Spleen (tissue), 13 donors: ENCODE measurements at places on chromosomes 13 and 19. TPM values are rescaled to one million over a fixed set of nuclear protein-coding genes. Genes with fewer than 3 reads are reported as not detected.

Gene C1QTNF9
- not detected for total RNA-seq

DNA sequence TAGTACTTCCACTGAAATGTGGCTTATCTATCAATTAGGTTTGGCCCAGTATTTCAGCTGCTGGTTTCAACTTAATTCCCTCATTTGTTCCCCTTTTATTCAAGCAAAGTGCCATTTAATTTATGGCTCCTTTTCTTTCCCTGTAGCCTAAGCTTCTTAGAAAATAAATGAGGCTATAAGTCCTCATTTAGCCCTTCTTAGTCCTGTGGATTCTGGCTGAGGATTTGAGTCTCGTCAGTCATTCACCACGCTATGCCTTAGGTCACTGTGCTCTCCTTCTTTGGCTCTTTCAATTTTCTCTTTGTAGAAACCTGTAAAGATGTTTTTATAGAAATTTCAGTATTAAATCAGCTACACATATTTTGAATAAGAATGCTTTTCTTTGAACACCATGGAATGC lies 579.1 kb downstream of the GPC6 start:
- no peak overlapping the region for H3K27ac ChIP-seq
- no peaks in the 10 kb centered on the region for H3K36me3 ChIP-seq
- no peak for DNase-seq
- H3K4me3 ChIP-seq, result no peak overlapping the region
- H3K27me3 ChIP-seq, result no peaks in the 10 kb centered on the region

GRCh38 chr13:35771898-35772297 lies 295.4 kb upstream of the MAB21L1 start:
- no peaks in the 10 kb centered on the region for H3K36me3 ChIP-seq
- H3K27ac ChIP-seq, result no peak overlapping the region
- H3K27me3 ChIP-seq, result no peaks in the 10 kb centered on the region
- H3K4me1 ChIP-seq, result no peaks in the 10 kb centered on the region
- no peak for DNase-seq

Gene ALOX5AP
- total RNA-seq, result 143 TPM
